ENCODE measurements at places on chromosomes 5 and 9.

GRCh38 chr5:104551628-104552027 is 989.0 kb upstream of the NUDT12 start:
- DNase-seq = no peak

- DNase-seq = no peak
Observed at GRCh38 chr5:14171621-14172020, 28.5 kb downstream of the TRIO start.

DNA sequence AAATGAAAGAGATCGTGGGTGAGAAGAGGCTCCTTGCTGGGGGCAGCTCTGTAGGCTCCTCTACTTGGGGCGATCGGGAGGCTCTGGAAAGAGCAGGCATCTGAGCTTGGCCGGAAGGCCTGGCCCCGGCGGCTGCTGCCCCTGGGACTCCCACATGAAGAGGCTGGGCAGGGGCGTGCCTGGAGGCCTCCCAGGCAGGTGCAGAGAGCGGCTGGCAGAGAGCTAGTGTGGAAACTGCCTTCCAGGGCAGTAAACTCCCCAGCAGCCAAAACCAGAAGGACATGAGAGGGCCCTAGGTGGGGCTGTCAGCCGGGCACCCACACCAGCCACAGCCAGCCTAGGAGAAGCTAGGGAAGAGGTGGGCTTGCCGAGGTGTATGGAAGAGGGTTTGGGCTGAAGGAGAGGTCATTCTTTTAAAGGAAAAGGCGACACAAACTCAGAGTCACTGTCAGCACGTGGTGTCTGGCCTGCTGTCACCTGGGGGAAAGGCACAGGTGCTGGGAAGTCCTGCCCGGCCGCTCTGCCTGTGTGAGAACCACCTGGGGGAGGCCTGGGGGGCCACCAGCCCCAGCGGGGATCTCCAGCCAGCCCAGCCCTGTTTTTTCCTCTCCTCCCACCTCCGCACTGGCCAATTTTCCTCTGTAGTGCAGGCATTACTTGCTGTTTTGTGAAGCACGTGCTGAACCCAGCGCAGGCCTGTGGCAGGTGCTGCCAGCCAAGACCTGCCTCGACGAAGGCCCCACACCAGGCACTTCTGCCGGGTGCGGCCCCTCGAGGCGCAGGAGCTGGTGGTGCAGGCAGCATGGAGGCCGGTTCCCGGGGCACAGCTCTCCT is 44.8 kb upstream of the EGFL7 start:
- DNase-seq = no peak

GRCh38 chr5:31783731-31784130 is 144.8 kb downstream of the PDZD2 start:
- DNase-seq = no peak

- DNase-seq = no peak
Observed at GRCh38 chr5:121693864-121694263, 157.8 kb upstream of the FTMT start.

GRCh38 chr9:120676767-120677402 is 37.4 kb downstream of the MEGF9 start:
- DNase-seq = no peak

- no peak for DNase-seq
Observed at GRCh38 chr9:8489835-8490234, 690.3 kb upstream of the DMAC1 start.

DNA sequence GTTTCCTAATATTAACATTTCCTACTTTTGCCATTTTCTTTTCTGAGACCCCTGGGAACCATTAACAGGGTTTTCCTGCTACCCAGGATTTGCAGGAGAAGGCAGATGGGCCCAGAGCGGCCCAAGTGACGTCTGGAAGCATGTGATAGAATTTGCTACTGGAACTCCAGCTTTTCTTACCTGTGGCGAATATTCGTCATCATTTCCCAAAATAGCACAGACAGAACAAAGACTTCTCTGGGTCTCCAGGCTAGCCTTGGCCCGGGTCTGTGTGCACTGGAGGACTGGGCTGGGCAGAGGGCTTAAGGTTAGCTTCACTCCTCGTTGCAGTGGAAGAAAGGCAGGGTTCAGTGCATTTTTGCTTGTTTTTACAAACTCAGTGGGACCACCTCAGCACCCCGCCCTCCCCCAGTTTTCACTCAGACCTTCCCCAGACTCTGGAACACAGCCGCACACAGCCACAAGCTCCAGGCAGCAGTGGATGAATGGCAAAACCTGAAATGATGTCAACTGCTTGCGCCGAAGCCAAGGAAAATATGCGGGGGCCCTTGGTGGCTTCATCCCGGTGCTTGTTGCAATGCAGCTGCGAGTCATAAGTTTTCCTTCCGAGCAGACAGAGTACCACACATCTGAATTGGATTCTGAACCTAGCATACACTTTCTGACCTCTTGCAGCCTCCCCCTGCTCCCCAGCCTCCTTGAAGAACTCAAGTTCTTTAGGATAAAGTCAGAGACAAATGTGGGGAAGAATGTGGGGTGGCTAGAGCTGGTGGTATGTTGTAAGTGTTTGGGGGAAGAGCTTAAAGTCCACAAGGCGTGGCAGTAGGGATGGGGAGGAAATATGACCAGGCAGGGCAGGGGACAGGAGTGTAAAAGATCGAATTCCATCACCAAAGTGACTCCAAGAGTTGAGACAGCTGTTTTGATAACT is 586.0 kb downstream of the CCDC171 start:
- DNase-seq = no peak

DNA sequence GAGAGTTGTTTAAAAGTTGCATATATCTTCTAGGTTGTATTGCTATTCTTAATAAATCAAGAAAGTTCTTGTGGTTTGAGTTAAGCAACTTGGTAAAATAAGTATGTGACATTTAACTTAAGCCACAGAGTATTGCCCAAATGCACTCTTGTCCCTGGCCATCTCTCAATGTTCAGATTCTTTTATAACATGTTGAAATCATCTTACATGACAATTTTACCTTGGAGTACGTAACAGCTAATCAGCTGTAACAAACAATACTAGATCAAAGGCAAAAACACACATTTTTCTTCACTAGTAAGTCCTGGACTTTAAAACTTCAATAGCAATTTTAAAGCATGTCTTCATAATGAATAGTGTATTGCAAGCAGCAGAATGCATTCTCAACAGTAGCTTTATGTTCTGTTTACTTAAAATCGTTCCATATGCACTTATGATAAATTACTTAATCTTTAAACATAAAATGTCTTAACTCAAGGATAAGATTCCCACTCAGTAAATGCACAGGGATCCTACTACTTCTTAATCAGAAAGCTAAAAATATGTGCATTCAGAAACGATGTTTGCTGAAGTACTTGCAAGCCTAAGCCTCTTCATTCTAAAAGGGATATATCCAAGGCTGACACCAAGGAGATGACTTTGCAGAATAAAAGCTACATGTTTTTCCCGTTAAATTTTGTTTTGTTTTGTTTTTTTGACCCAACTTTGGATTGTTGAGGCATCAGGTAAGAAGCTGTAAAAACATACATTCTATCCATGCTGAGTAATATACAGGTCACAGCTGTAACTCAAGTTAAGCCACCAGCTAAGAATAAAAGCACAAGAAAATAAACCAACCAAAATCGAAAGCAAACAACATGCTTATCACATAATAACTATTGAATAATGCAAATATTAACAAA is 86.1 kb upstream of the NFIB start:
- DNase-seq = no peak

DNA sequence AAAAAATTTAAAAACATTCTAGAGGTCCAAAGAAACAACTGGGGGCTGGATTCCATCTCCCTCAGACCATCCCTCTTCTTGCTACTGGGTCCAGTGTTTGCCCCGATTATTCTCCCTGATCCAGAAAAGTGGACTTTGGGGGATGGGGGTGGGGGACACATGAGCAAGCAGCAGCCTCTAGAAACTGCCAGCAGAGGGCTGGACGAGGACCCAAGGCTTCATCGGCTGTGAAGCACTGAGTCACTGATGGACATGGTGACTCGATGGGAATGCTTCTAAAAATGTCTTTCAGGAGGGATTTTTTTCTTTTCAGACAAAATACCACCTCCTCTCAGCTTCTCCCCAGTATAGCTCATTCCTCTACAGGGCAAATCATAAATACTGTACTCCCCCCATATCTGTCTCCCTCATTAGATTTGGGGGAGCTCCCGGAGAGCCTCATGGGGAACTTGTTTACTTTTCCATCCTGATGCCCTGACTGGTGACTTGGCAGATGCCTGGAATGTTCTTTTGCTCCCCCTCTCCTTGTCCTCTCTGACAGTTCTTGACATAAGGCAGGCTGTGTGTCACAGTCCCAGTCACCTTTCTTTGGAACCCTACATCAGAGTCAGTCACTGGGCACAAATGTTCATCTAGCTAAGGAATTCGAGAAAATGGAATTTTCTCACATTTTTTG is 67.2 kb upstream of the STC2 start:
- no peak for DNase-seq

DNA sequence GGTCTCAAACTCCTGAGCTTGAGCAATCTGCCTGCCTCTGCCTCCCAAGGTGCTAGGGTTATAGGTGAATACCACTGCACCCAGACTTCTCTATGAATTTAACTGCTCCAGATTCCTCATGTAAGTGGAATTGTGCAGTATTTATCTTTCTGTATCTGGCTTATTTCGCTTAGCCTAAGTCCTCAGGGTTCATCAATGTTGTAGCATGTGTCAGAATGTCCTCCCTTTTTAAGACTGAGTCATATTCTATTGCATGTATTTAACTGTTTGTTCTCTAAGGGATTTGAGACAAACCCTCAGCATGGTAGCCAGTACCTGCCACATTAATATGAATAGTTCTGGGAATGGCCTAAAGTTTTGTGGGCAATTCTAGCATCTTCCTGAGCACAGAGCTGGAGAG is 53.9 kb upstream of the TUT7 start:
- DNase-seq = no peak

- DNase-seq = no peak
Observed at GRCh38 chr9:123922431-123922830, 7.5 kb downstream of the DENND1A start.

DNA sequence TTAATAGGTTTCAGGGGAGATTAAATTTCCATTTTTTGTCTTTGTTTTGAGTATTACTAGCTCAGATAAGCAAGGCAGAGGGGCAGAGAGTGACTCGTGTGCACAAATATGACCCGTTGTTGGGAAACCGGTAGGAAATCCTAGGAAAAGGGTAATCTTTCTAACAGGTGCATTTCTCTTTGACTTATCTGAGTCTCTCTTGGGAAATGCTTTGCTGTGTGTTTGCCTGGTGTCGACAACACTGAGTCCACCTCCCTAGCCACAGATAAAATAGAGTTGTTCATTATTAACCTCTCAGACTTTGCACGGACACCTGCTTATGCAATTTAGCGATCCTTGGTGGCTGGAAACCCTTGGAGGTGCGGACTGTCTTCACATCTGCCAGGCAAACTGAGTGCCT is 164.2 kb downstream of the FGF1 start:
- DNase-seq = no peak

Data from T-helper 17 cell (primary cell).